MCF 10A (cell line): ENCODE measurements at places on chromosomes 3 and 15. TPM values are rescaled to one million over a fixed set of nuclear protein-coding genes. Genes with fewer than 3 reads are reported as not detected.

- no peak for DNase-seq
Observed at GRCh38 chr3:70072180-70072579, 72.6 kb downstream of the SAMMSON start.

DNA sequence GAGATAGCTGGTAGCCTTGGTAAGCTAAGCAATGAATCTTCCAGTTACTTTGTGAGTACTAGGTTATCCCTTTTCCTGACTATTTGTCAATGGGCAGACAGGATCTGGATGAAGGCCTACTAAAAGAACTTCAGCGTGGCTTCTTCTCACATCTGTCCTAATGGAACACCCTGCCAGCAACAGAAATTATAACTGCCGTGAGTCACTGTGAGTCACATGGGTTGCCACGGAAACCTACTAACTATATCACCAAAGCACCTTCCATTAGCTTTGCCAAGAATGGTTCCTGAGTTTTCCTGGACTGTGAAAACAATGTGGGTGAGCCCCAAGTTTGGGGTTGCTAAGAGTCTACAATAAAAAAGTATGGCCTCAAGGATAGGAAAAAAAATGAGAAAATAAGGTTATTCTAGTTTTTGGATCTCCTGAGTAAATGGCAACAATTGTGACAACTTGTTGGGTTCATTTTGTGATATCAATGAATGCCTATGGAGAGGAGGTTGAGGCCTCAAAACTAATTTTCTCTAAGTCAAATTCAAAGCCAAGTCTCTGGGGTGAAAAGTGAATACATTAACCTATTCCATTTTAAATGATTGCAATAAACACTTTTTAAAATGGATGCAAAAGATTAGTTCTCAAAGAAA is 195.1 kb upstream of the ICE2 start:
- peak; percentile 96 for DNase-seq

CD86 gene
- total RNA-seq: not detected in 2 replicates

DNA sequence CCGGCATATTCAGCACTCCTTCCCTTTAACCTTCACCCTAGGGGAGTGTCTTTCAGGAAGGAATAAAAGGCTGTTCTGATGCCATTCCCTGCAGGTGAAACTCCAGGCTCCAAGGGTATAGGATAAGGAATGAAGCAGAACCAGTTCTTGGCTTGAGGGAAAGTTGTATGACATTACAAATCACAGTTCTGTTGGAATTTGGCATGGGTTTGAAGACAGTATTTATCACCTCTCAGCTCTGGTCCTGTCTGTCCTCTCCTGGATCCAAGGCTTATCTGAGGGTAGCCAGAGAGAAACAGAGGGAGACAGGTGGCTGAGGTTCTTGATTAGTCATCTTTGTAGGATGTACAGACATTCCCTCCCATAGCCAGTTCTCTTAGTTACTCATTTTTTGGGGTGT is 37.1 kb downstream of the RAB11A start:
- no peak for DNase-seq

DNA sequence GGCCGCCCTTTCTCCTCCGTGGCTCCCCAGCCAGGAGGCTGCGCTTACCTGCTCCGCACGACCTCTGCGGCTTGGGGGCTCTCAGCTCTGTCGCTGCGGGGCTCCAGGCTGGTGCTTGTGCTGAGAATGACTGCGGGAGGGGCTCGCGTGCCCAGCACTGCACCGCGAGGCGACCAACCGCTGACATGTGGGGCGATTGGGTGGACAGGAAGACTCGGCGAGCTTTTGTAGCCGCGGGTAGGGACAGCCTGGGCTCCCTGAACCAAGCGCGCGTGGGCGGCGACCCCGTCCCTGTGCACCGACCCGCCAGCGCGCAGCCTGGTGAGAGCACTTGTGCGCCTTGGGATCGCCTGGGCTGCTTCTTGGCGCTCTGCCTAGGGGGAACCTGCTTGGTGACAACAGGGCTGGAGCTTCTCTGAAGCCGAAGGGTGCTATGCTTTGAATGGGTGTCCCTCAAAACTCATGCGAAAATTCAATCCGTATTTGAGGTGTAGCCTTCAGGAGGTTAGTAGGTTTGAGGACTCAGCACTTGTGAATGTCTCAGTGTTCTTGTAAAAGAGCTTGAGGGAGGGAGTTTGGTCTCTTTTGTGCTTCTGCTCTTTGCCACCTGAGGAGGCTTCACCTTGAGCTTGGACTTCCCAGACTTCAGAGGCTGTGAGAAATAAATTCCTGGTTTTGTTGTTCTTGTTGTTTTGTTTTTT is 50.4 kb downstream of the IL12A start:
- DNase-seq: no peak

- peak; percentile 62 for DNase-seq
Observed at GRCh38 chr3:129228891-129229585, 20.4 kb upstream of the COPG1 start.

GRCh38 chr3:58462829-58463180 is 29.1 kb upstream of the KCTD6 start:
- DNase-seq: no peak

- no peak for DNase-seq
Observed at GRCh38 chr15:43998607-43999006, 171.8 kb downstream of the WDR76 start.

GRCh38 chr3:46517016-46517783 is 19.4 kb downstream of the RTP3 start:
- DNase-seq: peak; percentile 80

GRCh38 chr3:73144276-73144675 is 82.8 kb downstream of the EBLN2 start:
- no peak for DNase-seq

DNA sequence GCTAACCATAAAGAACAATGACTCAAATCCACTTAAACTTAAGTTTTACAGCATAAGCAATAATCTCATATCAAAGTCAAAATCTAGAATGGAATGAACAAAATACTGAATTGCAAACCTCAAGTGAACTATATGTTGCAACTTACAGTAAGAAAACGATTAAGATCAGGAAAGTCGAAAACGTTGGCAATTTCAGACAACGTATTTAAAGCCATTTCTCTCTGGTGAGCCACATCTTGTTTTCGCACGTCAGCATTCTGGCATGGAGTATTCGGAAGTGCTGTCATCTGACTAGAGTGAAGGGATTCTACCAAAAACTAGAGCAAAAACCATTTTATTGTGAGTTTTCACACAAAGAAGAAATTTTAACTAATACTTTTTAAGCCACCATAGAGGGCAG is 28.5 kb downstream of the ATR start:
- DNase-seq: no peak

CMTM8 gene
- 3.2 and 3.8 TPM in 2 replicates for total RNA-seq

GRCh38 chr3:71371282-71371681 is 212.2 kb downstream of the FOXP1 start:
- peak; percentile 71 for DNase-seq

DNA sequence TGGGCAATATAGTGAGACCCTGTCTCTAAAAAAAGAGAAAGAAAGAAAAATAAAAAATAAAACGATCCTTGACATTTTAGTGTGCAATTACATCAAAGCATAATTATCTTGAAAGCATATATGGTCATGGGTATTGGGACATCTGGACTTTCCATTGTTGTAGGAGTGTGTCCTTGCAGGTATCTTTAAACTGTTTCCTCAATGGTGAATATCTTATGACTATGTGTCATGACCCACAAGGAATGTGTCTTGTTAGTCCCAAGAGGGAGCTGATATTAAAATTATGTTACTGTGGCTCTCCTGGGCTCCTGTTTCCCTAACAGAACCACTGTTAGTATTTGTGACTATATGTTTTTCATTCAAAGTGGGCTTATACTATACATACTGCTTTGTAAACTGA is 26.6 kb downstream of the EIF1B start:
- no peak for DNase-seq

DNA sequence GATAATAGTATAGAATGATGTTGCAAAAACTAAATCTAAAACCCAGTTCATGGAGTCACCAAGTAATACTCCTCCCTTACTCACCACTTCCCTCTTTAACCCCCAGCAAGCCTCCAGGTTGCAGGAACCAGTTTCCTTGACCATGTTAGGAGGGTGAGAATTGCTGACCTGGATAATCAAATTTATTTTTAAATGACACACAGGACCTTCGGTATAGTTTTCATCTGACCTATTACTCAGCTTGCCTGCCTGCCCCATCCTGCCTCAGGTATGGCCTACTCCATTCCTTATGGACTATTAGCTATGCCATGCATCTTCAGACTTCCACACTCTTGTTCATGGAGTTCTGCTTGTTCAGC is 883 bp downstream of the RTP4 start:
- DNase-seq: no peak

DNA sequence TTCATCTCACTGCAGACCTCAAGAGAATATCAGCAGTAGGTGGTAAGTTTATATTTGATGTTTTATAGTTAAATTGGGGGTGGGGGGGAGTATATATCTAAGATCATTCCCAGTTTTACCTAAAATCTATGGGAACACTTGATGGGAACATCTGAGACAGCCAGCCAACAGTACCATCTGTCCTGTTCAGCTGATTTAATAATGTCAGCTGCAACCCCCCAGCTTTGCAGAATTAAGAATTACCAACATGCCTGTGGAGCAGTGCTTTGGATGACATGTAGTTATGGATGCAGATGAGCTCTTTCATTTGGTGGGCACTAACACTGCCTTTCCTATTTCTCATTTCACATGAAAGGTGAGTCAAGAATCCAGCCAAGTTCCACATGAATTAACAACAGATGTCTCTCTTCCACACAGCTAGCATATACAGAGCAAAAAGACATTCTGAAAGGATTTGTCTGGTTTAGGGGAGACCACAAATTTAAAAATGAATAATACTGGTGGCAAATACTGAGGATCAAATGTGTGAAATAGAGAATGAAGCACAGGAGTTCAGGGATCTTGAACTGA is 76.2 kb downstream of the SETD5 start:
- DNase-seq: no peak

- peak; percentile 18 for DNase-seq
Observed at GRCh38 chr15:63601026-63601703, 4.0 kb downstream of the FBXL22 start.

CSTA gene
- total RNA-seq: 133 and 145 TPM in 2 replicates

EIF4E3 gene
- 4.3 and 7.6 TPM in 2 replicates for total RNA-seq

DNA sequence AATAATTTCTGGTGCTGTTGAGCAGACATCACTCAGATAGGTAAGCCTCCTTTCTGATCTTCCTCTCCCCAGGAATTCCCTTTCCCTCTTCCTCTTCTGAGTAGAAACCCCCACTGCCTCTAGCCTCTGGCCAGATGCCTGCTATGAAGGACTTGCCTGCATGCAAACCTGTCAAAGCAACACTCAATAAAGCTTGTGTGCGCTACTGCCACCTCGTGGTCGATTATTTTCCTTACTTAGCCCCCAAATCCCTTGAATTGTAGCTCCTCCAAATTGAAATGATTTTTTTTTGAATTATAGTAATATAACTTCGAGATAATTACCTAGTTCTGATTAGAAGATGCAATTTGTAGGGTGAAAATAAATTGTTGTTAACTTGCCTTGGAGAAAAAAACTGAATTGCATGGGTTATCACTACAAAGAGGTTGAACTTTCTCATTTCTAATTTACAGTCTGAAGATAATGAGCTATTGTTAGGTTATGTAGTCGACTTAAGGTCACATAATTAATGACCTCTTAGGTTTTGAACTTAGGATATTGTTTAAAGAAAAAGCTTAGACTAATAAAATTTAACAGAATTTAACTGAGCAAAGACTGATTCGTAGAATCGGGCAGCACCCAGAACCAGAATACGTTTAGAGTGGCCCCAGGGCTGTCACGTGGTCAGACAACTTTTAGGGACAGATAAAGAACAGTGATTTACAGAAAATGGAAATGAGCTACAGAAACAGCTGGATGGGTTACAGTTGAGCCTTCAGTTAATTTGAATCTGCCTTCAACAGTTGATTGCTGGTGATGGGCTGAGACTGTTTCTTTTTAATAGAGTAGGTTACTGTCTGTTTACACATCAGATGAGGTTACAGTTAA is 269.3 kb downstream of the ARPP21 start:
- peak; percentile 79 for DNase-seq

CHRM5 gene
- not detected in 2 replicates for total RNA-seq

- DNase-seq: no peak
Observed at GRCh38 chr3:127424766-127425504, 137.1 kb upstream of the PRR20G start.

GRCh38 chr3:34533451-34533850 is 735.0 kb downstream of the PDCD6IP start:
- no peak for DNase-seq

DNA sequence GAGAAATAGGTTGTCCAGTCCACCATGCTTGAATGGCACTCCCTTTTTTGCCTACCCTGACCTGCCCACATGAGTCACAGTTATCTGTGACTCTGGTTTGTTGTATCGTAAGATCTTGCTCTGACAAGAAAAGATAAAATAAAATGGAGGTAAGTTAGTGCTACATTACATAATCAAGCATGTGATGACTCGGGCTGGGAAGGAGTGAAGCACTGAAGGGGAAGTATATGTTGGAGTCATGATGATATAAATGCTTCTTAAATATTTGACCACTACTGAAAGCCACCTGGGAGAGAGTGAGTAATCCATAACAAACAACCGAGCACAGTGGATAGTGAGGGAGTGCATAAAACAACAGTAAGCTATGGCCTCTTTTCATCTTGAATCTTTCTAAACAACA is 124.4 kb downstream of the SHOX2 start:
- peak; percentile 6 for DNase-seq

DNA sequence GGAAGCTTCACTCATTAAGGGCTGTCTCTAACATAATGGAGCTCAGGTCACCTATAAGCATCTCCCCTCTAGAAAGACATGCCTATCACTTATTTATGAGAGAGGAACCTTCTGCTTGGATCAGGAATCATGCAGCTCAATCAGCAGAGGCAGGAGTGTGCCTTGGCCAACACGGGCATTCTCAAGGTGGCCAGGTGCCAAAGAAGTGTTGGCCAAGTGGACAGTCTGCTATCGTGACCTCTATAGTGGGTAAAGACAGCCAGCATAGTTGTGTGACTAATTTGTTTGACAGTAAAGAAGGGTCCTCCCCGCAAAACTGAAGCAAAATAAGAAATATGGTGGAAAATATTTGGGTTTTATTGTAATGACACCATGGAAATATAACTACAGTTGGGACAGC is 14.7 kb upstream of the AGTR1 start:
- DNase-seq: peak; percentile 8

DNA sequence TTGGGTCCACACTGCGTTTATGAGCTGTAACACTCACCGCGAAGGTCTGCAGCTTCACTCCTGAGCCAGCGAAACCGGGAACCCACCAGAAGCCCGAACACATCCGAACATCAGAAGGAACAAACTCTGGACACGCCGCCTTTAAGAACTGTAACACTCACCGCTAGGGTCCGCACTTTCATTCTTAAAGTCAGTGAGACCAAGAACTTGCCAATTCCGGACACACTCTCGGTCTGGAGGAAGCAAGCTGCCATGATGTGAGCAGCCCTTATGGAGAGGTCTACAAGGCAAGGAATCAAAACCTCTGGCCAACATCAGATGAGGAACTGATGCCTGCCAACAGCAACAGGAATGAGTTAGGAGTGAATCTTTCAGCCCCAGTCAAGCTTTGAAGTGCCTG is 62.9 kb downstream of the SLC28A2 start:
- DNase-seq: peak; percentile 6

- DNase-seq: no peak
Observed at GRCh38 chr15:57518779-57519405, 72.8 kb upstream of the MYZAP start.

- peak; percentile 4 for DNase-seq
Observed at GRCh38 chr3:178320456-178321351, 215.5 kb upstream of the KCNMB2 start.

PLA2G4B gene
- 3.8 and 5.0 TPM in 2 replicates for total RNA-seq
